ENCODE measurements at places on chromosomes 2 and 18.

DNA sequence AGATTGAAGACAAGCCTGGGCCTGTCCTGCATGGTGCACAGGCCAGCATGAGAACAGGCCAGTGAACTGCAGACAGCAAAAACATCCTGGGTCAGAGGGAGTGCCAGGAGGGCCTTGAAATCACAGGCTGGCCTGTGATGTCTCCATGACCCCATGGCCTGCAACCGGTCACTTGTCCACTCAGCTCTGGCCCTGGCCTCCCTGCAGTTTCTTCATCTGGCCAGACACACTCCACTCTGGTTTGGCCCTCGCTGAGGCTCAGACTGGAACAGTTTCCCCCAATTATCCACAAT is 12.6 kb downstream of the CYRIA start:
- DNase-seq: no peak

DNA sequence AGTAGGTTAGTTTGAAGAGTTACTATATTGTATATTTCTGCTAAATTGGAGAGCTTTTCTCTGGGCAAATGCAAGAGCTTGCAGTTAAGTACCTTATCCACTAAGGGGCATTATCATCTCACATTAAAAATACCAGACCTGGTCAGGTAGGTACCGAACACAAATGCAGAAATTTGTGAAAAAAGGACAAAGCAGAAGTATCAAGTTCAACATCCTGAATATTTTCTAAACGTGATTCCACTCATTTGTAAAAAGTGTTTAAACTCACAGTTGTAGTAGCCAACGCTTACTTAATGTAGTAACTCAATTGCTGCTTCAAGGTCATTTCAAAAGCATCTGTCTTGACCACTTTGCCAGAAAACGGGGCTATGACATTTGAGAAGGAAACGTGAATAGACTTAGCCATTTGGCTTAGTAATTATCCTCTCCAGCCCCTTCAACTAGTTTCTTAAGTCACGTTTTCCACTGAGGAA is 52.1 kb downstream of the CYRIA start:
- no peak for DNase-seq

DNA sequence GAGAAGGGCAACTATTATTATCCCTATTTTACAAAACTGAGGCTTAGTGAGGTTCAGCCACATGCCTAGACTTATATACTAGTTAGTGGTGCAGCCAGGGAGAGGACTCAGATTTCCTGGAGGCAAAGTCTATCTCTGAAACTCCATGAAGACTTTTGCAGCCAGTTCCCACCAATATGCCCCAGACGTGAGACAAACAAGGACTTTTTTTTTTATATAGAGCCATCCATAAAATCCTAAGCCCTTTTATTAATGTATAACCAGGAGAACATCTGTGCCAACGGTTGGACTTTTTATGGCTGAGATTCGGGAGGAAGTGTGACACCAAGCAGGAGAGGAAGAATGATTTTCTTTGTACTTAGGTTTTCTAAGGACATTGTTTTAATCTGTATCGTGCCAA is 29.9 kb downstream of the LIPG start:
- no peak for DNase-seq

GRCh38 chr2:11621410-11621809 is 48.6 kb downstream of the NTSR2 start:
- DNase-seq: no peak

DNA sequence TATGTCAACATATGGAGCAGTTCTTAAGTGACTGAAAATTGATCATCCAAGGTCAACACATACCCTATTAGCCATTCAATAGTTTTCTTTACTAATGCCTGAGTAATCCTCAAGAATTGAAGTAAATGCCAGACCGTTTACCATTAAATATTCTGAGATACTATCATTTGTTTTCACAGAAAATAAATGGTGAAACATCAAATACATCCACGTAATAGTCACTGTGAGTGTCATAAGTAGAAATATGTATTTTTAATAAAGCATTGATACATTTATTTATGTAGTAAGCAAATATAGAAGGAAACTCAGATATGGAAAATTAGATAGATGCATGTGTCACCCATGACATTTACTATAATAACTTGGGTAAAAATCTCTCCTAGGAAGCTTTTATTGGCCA is 927.8 kb upstream of the NRXN1 start:
- no peak for DNase-seq

- no peak for DNase-seq
Measured at GRCh38 chr2:239725551-239725890, 299.6 kb downstream of the NDUFA10 start.

DNA sequence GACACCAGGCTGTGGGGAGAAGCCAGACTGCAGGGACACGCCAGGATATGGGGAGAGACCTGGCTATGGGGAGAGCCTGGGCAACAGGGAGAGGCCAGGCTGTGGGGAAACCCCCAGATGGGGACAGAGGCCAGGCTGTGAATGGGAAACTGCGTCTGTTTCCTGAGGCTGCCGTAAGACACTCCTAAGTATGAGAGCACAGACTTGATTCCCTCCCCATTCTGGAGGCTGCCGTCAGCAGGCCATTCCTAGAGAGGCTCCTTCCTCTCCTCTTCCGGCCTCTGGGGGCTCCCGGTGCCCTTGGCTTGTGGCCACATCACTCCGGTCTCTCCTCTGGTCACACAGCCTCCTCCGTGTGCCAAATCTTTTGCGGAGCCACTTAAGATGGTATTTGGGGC is 32.3 kb downstream of the ADI1 start:
- peak; percentile 24 for DNase-seq

DNA sequence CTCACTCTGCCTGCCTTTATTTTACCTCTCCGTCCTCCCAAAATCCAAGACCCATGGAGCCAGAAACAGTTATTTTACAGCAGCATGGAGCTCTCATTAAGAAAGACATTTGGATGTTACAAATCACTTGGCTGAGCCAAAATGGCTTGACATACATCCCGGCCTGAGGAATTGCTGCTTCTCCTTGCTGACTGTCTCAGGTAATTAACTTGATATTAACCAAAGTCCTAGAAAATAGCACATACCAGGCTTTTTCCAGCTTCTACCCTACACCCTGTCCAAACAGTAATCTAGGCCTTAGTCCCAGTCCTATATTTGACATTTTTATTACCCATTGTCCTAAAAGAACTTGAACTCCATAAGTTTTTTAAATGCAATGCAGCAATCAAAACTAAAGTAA is 205.0 kb downstream of the TMX3 start:
- DNase-seq: no peak

DNA sequence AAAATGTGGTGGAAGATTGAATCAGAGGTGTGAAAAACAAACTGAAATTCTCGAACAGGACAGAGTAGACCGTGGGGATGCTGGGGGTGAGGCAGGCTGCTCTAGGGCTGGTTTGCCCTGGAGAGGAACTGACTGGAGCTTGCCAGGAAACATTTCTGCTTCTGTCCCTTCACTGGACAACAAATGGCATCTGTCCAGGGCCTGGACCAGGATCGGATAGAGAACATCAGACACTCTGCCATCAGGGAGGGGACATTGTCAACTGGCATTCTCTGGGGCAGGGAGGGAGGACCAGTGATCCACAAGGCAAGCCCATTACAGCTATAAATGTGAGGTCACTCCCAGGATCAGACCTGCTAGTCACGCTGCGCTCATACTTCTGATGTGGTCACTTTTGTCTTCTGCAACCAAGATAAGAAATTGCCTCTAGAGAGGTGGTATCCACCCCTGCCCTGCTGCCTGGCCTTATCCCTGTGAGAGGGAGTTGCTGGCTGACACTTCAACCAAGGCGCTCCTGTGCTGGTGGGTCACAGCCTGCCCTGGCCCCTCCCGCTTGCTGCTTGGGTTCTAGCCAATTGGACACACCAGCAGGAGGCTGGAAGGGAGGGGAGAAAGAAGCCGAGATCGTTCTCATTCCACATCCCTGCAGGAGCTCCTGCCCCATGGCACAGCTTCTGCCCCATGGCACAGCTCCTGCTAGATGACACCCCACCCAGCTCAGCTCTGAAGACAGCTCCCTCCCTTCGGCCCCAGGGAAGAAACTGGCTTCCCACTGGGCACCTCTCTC is 8.7 kb downstream of the NPPC start:
- DNase-seq: no peak
